Stimulated activated CD8-positive, alpha-beta memory T cell treated with anti-CD3 and anti-CD28 coated beads, Interleukin-15, amount 100 ng/mL, for 1 hour (primary cell): ENCODE measurements at places on chromosomes 6 and 20.

DNA sequence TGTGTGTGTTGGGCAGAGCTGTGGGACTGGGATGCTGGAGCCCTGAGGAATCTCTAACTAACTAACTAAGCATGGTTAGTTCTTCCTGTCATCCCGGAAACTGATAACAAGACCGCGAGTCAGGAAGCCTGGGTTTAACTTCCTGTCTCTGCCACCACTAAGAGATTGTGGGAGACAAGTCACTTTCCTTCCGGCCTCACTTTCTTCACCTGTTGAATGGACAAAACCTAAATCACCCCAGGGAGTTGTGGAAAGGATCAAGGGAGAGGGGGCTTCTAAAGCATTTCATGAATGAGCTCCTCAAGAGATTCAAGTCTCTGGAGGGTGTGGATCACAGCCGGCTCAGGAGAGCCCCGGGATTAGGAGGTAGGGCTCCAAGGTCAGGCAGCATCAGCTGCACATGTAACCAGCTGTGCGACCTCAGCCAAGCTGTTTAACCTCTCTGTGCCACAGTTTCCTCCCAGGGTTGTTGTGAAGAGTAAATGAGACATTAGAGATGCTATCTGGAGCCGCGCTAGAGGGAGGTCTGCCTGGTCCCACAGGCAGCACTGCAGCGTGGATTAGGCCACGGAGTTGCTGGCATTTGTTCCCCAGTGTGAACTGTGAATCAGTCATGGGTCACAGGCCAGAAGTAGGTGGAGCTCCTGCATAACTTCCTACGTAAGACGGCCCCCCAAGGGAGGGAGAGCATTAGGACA lies 105.1 kb downstream of the TOX2 start:
- DNase-seq: no peak

- no peak for DNase-seq
These were observed 34.1 kb downstream of the ERMARD start for GRCh38 chr6:169785566-169785965.

- DNase-seq: no peak
These were observed 21.3 kb downstream of the PRR18 start for GRCh38 chr6:166286839-166287271.

GRCh38 chr6:96841345-96841744 lies 4.1 kb upstream of the GPR63 start:
- DNase-seq: no peak

GRCh38 chr6:48839206-48839605 lies 623.8 kb downstream of the MMUT start:
- DNase-seq: no peak
